Memory B cell (primary cell): ENCODE measurements at places on chromosomes 6 and 20.

DNA sequence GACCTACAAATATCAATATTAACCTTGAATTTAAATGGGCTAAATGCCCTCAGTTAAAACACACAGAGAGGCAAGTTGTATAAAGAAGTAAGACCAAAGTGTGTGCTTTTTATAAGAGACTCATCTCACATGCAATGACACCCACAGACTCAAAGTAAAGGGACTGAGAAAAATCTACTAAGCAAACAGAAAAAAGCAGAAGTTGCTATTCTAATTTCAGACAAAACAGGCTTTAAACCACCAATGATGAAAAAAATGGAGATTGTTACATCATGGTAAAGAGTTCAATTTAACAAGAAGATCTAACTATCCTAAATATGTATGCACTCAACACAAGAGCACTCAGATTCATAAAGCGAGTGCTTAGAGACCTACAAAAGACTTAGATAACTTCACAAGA is 741.9 kb upstream of the MARCKS start:
- DNase-seq = no peak

- no peak for DNase-seq
Measured at GRCh38 chr6:116564311-116564710, 7.0 kb upstream of the RWDD1 start.

- DNase-seq = peak; percentile 30
Measured at GRCh38 chr6:6724539-6725467, 136.3 kb downstream of the LY86 start.

DNA sequence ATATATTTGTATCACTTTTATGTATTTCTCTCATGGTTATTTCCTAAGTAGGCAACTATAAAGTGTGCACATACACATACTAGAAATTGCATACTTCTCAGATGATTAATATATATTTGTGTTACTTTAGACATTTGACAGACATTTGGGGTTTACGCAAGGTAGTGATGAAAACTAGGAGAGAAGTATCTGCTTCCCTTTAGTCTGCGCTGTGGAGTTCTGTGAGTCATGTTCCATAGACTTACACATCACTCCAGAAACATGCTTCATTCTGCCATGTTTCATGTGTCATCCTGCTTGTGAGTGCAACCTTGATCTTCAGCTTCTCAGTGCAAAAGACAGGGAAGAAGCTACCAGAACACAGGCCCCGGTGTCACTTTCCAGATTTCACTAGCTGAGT is 200.7 kb upstream of the BMP2 start:
- no peak for DNase-seq

DNA sequence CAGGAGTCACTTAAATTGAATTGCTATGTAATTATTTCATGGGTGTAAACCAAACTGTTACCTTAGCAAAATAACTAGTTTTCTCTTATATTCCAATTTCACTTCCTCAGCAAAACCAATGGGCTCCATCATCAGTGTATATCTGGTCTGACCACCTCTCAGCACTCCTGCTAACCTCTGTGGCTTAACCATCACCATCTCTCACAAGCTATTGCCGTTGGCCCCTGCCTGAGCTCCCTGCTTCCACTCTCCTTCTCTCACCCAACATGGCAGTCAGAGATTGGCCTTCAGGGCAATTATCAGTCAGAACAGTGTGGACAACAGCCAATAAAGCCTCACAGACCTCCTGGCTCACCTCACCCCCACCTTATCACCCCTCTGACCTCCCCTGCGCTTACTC is 124.0 kb downstream of the CARMIL1 start:
- DNase-seq = no peak

GRCh38 chr6:69775941-69776340 is 20.9 kb downstream of the LMBRD1 start:
- DNase-seq = no peak

DNA sequence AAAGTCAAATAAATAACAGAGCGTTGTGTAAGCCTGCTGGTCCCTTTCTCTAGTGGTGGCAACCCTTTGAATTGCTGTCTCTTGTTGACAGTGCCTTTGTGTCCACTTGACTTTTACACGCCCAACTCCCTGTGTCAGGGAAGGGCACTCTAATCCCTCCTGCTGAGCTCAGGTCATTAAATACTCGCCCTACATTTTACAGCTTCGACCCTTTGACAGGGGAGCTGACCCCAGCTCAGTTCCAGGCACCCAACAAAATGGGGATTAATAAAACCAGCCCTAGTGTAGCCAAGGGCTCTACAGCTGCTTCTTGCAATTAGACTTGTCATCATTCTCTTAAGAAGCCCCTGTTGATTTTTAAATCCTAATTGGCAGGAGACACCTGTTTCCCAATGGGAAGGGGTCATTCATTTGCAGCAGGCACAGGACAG is 308.2 kb downstream of the EYA4 start:
- DNase-seq = no peak

- no peak for DNase-seq
Measured at GRCh38 chr6:113701552-113702254, 155.4 kb upstream of the MARCKS start.

DNA sequence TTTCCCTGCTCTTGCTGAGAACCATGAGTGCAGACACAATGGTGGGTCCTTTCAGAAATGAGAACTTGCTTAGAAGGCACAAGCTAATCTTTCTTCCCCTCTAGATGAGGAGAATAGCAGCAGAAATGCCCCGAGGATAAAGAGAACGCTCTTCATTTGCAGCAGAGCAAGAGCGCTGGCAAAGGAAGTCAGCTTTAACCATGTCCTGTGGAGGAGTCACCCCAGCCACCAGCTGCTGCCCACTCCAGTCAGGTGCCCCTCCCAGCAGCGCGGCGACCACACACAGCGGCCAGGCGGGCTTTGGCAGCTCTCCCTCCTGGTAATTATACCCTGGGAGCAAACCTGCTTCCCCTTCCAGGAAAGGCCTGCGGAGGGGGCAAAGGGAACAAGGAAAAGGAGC is 42.4 kb upstream of the EMILIN3 start:
- DNase-seq = no peak

GRCh38 chr6:16157909-16158308 is 29.0 kb downstream of the MYLIP start:
- no peak for DNase-seq

- DNase-seq = no peak
Measured at GRCh38 chr6:43856005-43856765, 86.2 kb downstream of the VEGFA start.

DNA sequence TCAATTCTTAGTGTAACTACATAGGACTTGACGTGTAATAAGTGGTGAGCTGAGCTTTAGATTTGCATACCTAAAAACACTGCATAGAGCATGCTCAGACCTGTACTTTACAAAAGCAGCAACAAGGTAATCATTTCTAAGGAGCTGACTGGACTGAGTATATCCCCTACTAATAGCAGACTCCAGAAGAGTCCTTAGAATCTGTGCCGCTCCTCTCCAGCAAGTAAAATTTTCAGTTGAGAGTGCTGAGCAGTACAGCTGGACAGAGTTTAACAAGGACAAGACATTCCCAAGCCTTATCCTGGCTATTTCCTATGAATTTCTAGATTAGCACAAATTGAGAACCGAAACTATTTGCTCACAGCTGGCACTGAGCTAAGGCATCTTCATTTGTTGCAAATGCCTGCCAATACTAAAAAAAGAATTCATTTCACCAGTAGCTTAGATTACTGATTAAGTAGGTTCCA is 26.1 kb upstream of the KLHL31 start:
- DNase-seq = no peak

- DNase-seq = peak; percentile 93
Measured at GRCh38 chr6:33410711-33411631, at the start of gene PHF1. TSS of gene PHF1 (plus strand) at chr6:33411014. CDS start at chr6:33412264, 1,250 bp downstream.

GRCh38 chr6:16130932-16131387 is 2.1 kb downstream of the MYLIP start:
- DNase-seq = peak; percentile 58

GRCh38 chr6:55379471-55379870 is 52.2 kb downstream of the GFRAL start:
- no peak for DNase-seq

- DNase-seq = no peak
Measured at GRCh38 chr20:42531508-42531961, 658.2 kb downstream of the PTPRT start.

DNA sequence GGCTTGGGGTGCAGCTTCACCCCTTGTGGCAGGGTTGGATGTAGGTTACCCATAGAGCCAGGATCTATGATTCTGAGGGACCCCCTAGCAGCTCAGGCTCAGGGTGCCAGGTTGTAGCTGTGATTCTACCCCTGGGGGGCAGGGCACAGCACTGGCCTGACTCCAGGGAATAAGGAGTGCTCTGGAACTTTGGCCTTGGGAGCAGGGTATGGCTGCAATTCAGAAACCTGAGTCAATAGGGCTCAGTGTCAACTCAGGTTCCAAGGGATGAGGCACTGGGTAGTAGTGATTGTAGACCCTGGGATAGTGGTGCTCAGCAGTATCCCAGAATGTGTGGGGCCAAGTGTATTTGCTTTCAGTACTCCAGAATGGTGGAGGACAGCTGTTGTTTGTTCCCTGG is 8.6 kb downstream of the FHL5 start:
- DNase-seq = no peak

DNA sequence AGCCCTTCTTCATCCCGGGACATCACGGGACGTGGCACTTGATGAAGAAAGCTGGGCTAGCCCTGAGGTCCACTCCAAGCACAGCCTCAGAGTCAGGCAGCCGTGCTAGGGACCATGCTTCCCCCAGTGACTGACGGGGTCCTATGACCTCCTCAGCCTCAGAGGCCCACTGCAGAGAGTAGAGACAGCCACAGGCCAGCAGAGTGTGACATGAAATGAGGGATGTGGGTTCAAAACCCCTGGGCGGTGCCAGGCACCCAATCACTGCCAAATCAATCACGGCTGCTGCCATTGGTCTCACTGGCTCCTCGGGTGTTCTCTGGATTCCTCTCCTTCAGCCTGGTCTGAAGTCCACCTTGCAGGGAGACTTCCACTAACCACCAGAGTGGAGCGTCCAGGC is 197.7 kb upstream of the CDH4 start:
- no peak for DNase-seq

GRCh38 chr6:32613475-32613874 is 23.7 kb upstream of the HLA-DQA1 start:
- no peak for DNase-seq

GRCh38 chr6:170286246-170286933 is 4.5 kb downstream of the DLL1 start:
- DNase-seq = no peak

DNA sequence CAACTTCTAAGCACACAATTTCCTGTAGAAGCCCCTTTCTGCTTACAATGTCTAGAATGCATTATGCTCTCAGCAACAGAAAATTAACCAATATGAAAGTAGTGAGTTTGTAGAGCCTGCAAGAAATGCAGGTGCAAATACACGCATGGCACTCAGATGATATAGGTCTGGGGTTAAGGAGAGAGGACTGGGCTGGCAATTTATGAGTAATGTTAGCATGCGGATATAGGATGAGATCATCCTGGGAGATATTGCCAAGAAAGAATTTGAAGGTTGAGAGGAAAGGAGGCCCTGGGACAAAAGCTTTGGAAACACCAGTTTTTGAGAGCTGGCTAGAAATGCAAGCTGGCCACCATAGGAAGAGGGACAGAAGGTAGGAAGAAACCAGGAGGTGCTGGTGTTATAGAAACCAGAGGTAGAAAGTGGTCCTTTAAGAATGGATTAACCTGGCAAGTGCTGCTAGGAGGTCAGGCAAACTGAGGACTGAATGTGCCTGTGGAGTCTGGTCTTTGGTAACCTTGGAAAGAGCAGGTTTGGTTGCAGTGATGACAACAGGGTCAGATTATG is 183.2 kb upstream of the MYLIP start:
- no peak for DNase-seq

DNA sequence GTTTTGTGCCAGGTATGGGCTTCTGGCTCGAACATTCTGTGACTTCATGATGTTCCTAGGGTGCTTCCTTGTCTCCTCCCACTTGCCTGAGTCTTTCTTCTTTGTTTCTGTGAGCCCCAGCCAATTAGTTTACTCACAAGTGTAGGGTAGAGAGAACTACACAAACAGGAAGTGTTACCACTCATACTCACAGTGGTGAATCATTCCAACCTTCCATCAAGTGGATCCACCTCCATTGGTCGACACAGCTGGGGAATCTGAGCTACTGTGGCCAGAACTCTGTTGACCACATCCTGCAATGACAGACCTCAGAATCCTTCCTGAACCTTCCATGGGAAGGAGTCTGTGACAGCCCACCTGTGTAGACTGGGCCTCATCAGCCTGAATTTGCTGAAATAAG is 76.8 kb downstream of the UNC5CL start:
- no peak for DNase-seq

DNA sequence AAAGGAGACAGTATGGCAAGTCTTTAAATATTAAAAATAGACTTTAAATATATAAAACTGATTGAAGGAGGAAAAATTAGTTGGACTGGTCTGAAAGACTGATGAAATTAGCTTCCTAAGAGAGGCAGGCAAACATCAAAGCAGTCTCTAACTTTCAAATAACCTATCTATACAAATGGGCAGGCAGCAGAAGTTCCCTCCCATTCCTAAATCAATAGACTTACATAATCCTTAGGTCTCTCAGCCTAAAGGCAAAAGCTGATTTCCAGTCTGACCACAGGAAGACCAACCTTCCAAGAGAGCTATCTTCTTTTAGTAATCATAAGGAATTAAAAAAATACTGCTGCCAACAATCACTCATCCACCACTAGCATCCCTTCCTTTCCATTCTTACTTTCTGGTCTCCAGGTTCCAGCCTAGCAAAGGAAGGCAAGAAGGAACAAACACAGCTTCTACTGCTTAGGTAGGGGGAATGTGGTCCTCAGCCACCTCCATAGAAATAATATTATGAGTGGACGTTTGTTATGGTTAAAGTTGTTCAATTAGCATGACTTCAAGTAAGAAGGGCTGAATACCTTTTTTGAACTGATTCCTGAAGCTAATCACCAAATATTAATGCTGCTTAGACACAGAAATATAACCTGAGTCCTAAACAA is 44.1 kb downstream of the SESN1 start:
- no peak for DNase-seq

DNA sequence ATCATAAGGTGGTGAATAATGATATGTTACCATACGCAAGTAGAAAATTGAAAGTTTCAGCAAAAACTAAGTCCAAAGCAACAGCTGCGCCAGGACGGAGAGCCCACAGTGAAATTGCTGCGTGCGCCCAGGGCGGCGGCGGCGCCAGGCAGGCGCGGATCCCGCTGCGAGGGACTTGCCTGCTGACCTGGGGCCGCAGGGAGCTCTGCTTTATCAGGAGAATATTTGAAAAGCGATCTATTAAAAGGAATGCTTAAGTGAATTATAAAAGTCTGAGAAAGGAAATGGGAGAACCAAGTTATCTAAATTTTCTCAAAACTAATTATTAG is 85.4 kb downstream of the THBS2 start:
- no peak for DNase-seq
